Body of pancreas (tissue), 4 donors: ENCODE measurements at places on chromosomes 12 and 14.
A peak's percentile ranks its signal among the peaks of the same experiment; 100 is the strongest.

DNA sequence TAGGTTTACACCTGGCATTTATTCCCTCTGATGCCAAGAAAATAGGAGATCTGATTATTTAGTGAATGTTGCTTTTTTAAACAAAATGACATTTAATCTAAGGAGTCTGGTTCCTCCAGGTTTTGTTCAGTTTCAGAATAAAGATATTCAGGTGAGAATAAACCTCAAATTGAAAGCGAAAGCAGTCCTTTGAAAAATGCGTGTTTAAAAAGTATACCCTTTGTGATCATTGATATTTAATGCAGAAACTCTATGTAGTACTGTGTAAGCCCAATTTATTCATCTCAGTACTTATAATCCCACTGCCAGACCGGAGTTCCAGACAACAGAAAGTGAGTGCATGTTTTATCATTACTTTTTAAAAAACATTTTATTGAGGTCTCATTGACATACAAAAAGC, 210.2 kb downstream of the KCNC2 start:
- no peak for DNase-seq

- no peak for DNase-seq
These were observed 3.8 kb downstream of the FOXJ2 start for GRCh38 chr12:8036346-8036745.

- DNase-seq: peak; percentile 92
These were observed 30.1 kb upstream of the PPP2R5C start for GRCh38 chr14:101731187-101732080.

GRCh38 chr12:104637604-104638003, 180.9 kb downstream of the CHST11 start:
- DNase-seq: no peak

DNA sequence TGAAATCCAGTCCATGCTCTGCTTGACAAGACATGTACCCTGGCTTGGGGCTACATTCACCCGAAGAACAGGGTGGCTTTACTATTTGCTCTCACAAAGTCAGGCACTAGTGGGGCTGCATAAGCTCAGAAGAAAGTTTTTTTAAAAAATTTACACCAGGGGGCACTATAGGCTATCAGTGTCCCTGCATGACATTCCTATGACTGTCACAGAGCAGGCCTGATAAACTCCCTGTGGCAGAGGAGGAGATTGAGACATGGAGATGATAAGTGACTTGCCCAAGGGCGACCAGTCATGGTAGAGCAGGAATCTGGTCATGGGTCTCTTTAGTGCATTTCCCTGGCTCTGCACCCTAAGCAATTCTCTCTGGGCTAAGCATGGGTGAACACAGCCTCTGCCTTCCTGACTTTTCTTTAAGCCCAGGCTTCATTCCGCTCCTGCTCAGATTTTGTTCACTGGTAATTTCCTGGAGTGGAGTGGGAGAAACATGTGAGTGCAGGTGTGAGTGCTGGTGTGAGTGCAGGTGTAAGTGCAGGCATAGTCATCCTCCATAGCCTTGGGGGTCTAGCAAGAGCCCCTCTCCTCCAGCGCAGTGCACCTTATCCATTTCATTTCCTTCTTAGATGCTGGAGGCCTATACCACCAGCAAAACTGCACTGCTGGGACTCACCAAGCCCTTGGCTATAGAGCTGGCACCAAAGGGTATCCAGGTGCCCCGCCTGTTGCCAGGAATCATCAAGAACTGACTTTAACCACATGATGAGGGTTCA, 91.6 kb downstream of the DHRS2 start:
- peak; percentile 38 for DNase-seq

GRCh38 chr14:53325176-53325806, 172.2 kb upstream of the DDHD1 start:
- DNase-seq: no peak

DNA sequence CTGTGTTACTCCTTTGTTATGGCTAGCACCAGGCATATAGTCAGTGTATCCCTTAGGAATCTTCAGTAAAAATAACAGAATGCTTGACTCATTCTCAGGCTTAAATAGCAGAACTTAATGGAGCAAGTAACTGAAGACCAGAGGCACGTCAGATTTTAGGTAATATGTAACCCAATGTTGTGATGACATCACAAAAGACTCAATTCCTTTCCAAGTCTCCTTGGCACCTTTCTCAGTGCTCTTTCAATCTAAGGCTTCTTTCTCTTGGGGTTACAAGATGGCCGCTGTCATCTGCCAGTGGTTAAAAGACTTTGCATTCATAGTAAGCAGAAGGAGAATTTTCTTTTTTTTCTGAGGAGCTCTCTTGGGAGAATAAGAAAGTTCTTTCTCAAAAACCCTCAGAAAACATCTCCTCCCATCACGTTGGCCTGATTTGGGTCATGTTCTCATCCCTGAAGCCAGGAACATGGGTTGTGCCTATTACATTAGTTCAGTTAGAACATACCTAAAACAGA, 33.4 kb upstream of the DCN start:
- no peak for DNase-seq

GRCh38 chr12:42283739-42284138, 42.2 kb downstream of the ZCRB1 start:
- no peak for DNase-seq

- no peak for DNase-seq
These were observed 194.4 kb downstream of the KIF26A start for GRCh38 chr14:104332634-104333270.

DNA sequence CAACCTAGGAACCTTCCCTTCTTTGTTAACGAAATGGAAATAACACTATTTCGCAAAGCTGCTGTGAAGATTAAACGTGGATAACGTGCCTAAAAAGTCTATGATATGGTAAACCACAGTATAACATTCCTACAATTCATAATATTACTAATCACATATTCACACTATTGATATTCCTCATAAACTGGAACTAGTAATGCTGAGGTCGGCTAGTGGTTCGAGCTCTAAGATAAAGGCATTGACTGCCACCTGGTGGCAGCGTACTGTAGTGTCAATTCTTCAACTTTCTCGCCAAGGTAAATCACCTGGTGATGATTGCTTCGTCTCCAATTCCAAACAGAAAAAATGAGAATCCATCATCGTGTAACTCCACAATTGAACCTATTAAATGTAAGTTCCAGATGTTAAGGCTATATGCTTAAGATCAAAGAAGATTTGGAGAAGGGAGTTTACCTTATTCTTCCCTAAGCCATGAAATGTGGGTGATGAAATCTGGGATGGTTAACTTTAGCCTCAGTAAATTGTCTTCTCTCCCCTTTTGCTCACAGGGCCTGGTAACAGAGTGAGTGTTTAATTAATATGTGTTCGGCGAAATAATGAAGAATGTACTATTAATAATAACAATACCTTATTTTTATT, 197.5 kb upstream of the TMEM132C start:
- peak; percentile 35 for DNase-seq

GRCh38 chr12:2795291-2796186, 769 bp downstream of the FKBP4 start:
- peak; percentile 78 for DNase-seq

DNA sequence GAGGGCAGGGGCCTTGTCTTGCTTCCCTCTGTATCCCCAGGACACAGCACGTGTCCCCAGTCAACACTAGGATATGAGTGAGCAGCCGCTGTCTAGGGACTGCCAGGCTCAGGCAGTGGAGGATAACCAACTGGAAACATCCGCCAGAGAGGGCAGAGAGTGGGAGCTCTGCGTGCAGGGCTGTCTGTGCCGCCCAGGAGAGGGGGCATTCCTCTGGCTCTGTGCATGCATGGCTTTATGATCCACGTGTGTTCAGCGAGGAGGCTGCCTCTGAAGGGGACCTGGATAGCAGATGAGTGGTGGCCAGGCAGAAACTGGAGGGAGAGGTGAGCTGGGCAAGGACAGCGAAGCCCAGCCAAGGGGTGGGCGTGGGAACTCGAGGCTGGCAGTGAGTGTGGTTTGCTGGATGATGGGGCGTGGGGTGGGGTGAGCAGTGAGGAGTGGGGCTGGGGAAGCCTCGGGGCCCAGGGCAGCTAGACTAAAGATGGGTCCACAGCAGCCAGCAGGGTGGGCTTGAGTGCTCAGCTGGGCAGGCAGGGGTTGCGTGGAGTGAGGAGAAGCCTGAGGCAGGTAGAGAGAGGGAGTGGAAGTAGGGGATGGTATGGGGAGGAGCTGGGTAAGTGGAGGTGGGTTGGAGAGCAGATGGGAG, 72.9 kb downstream of the PRIMA1 start:
- no peak for DNase-seq

DNA sequence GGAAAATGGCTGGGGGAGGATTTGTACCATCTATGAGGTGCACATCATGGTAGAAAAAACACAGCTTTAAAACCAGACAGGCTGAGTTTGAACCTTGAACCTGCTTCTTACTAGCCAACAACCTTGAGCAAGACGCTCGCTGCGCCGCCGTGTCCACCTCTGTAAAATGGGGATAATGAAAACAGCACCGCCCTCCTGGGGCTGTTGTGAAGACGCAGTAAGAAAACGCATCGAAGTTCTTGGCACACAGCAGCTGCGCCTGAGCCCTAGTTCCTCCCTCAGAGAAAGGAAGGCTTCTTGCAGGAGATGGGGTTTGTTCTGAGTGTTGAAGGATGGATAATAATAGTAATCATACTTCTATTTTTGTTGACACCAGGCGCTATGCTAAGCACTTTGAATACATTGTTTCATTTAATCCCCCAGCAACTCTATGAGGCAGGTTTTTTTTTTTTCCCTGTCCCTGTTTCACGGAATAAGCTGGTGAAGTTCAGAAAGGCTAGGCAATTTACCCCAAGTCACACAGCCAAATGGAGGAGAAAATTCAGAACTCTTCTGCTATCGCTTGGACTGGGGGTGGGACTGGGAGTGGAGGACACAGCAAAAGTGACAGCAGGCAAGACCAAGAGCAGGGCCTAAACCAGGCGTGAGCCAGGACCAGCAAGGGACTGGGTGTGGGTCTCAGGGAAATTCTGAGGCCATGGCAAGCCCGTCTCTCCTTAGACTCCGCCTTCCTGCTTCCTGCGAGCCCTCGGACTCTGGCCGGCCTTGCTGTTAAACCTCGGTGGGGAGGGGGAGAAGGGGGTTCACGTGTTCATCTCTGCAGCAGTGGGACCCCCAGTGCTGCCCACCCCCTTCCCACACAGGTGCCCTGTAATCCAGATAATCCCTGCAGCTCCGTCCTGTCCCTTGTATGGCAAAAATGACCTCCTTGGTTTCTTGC, 97.5 kb downstream of the LRRC74A start:
- no peak for DNase-seq

DNA sequence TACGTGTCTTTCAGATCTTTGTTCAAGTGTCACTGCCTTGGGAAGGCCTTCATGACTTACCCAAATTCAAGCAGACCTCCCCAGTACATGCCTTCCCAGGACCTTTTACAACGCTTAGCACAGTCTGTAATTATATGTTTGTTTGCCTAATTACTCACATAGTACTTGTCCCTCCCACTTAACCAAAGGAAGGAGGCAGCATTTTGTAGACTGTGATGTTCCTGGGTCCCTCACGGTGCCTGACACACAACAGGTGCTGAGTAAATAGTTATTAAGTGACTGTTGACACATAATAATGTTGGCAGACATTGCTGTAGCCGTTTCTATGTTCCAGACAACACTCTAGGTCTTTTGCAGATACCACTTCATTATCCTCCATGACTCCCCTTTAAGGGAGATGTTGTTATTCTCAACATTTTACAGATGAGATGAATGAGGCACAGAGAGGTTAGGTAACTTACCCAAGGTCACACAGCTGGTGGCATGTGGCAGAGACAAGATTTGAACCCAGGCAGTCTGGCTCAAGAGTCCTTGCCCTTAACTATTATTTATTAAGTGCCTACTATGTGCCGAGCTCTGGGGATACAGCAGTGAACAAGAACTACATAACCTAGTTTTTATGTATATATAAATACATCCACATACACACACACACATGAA, 130.7 kb downstream of the PHETA1 start:
- no peak for DNase-seq

- DNase-seq: no peak
These were observed 100.2 kb downstream of the SRGAP1 start for GRCh38 chr12:63944586-63945228.

- DNase-seq: peak; percentile 99
These were observed at the start of gene MLF2 for GRCh38 chr12:6752921-6753771. Gene MLF2, minus strand, starts transcription at chr12:6753141. Its CDS starts 807 bp downstream, at chr12:6752334.

DNA sequence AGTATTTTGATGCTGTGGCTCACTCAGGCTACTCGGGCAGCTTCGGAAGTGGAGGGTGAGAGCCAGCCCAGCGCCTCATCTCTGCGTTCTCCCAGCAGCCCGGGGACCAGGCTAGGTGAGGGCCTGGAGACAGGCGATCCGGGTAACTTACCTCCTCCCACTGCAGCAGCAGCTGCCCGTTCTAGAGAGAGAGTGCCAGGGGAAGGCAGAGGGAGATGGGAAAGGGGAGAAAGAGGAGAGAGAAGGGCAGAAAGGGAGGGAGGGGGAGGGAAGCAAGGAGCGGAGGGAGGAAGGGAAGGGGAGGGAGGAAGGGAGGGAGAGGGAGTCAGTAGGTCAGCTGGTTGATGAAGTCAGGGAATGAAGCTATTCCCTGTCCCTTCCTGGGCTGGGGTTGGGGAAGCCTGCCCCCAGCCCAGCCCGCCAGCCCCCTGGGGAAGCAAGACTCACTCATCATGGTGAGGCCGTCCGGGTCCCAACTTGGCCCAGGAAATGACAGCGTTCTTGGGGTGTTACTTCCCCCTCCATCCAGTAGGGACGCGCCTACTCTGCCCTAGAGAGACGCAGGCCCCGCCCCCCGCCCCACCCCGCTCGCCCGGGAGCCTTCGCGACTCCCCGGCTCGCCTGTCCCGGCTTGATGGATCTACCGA, at the start of gene IFI27L2:
Gene IFI27L2 (minus strand): TSS at position 494 of the 647 bp plus-strand sequence. CDS start 40 bp downstream, at position 454.
- peak; percentile 72 for DNase-seq

- DNase-seq: no peak
These were observed 122.5 kb downstream of the SCARB1 start for GRCh38 chr12:124741211-124741610.

DNA sequence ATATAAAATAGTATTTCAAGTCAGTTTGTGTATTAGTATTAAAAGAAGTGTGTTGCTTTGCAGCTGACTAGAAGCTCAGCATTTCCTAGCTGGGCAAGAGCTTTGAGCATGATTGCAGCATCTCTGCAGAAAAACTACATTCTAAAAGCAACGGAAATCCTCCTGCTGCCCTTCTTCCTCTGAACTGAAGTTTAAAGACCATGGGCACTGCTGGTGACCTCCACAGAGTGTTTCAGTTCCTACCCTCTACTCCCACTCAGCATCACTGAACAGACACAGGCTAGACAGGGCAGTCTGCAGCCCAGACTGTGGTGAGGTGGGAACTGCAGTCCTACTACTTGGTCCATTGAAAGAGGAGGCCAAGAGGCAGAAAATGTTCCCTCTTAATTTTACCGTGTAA, 59.0 kb downstream of the FAR2 start:
- no peak for DNase-seq

DNA sequence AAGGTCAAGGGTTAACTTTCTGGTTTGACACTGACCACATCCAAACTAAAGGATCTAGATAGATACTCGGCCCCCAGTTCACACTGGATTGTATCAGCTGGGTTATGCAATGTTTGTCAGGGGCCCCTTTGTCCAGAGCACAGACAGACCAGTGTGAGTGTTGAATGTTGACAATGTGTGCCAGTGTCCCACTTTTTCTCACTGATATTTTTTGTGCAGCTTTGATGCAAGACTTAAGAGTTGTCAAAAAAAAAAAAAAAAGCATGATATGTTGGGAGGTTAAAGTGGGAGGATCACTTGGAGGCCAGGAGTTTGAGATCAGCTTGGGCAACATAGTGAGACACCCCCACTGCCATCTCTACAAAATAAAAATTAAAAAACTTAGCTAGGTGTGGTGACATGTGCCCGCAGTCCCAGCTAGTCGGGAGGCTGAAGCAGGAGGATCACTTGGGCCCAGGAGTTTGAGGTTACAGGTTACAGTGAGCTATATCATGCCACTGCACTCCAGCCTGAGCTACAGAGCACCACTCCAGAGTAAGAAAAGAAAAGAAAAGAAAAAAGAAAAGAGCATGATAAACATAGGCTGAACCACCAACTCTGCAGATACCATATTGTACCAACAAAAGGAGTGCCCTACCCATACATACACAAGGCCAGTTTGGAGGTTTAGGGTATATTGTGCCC, 97.5 kb downstream of the LGR5 start:
- no peak for DNase-seq
